Nucleus accumbens (tissue), 56 donors: ENCODE measurements at places on chromosomes 1 and 21.

- DNase-seq = no peak
Observed at GRCh38 chr21:31395791-31396190, 51.7 kb upstream of the TIAM1 start.

GRCh38 chr1:101081496-101082488 is 56.2 kb upstream of the DPH5 start:
- no peak for DNase-seq

DNA sequence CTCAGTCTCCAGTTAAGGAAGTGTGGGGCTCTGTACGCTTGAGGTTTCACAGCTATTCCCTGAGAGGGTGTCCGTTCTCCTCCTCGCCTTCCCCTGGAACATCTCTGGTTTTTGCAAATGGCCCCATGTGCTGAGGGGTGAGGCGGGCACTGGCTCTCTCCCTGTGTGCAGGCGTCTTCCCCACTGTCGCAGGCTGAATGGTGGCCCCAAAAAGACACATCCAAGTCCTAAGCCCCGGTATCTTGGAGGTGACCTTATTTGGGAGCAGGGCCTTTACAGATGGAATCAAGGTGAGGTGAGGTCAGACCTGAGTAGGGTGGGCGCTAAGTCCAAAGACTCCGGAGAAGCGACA is 98.0 kb upstream of the TMPRSS2 start:
- DNase-seq = no peak

GRCh38 chr1:71899881-71900280 is 382.5 kb downstream of the NEGR1 start:
- no peak for DNase-seq

DNA sequence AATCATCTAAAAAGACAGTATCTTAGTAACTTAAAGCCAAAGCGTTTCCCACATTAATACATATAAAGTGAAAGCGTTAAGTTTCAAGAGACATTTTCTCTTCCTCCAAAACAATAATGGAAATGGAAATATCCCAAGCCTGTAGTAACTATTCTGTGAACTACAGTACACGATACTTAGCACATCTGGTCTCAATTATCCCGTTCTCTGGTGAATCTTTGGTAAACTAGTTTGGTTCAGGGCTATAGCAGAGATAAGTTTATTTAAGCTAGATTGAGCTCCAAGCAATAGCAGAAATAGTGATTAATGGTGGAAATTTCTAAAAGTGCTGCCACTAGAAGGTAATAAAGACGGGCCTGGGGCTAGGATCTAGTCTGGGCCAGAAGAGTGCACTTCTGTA is 55.2 kb downstream of the PCNX2 start:
- no peak for DNase-seq

GRCh38 chr1:17494114-17494729 is 45.3 kb upstream of the ARHGEF10L start:
- peak; percentile 36 for DNase-seq

GRCh38 chr1:2927393-2928360 is 93.6 kb upstream of the ACTRT2 start:
- no peak for DNase-seq

GRCh38 chr1:88800382-88801051 is 90.8 kb downstream of the GTF2B start:
- no peak for DNase-seq

- no peak for DNase-seq
Observed at GRCh38 chr1:22824466-22824865, 113.8 kb downstream of the EPHB2 start.

DNA sequence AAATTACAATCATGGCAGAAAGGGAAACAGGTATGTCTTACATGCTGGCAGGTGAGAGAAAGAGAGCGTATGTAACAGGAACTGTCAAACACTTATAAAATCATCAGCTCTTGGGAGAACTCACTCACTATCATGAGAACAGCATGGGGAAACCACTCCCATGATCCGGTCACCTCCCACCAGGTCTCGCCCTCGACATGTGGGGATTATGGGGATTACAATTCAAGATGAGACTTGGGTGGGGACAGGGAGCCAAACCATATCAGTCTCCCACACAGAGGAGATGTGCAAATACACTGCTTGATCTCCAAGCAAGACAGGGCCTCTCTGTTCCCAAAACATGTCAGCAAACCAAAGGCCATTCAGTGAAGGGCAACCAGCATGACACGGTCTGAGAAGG is 27.4 kb downstream of the LMX1A start:
- no peak for DNase-seq

GRCh38 chr21:42991992-42992740 is 17.8 kb downstream of the PKNOX1 start:
- DNase-seq = no peak

DNA sequence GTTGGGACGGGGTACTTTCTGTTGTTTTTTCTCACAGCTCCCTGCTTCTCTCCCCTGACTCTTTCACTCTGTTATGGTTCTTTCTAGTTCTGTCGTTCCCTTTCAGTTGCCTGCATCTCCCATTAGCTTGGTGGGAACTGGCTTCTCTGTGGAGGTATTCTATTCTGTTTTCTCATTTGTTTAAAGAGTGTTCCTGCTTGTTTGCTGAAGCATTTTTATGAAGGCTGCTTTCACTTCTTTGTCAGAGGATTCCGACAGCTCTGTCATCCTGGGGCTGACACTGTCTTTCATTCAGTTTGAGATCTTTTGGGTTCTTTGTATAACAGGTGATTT is 96.0 kb upstream of the COL6A1 start:
- DNase-seq = no peak

- DNase-seq = no peak
Observed at GRCh38 chr1:234584926-234585325, 25.1 kb downstream of the IRF2BP2 start.

GRCh38 chr1:3611170-3612019 is at the start of gene MEGF6:
Gene MEGF6 (minus strand): TSS chr1:3611508. CDS start chr1:3611268, 240 bp downstream.
- no peak for DNase-seq

DNA sequence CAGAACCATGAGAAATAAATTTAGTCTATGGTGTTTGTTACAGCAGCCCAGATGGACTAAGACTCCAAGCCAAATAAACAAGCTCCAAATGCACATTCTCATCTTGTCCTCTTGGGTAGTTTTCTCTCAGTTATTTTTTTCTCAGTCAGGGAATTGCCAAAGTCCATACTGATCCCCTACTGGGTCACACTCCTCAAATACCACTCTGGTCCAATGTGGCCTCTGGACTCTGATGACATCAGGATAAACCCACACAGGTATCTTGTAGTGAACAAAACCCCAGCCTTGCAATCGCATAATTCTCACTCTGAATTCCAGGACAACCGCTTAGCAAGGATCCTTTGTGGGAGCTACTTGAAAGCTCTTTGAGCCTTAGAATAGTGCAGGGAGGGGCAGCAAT is 248.4 kb upstream of the JUN start:
- DNase-seq = no peak

DNA sequence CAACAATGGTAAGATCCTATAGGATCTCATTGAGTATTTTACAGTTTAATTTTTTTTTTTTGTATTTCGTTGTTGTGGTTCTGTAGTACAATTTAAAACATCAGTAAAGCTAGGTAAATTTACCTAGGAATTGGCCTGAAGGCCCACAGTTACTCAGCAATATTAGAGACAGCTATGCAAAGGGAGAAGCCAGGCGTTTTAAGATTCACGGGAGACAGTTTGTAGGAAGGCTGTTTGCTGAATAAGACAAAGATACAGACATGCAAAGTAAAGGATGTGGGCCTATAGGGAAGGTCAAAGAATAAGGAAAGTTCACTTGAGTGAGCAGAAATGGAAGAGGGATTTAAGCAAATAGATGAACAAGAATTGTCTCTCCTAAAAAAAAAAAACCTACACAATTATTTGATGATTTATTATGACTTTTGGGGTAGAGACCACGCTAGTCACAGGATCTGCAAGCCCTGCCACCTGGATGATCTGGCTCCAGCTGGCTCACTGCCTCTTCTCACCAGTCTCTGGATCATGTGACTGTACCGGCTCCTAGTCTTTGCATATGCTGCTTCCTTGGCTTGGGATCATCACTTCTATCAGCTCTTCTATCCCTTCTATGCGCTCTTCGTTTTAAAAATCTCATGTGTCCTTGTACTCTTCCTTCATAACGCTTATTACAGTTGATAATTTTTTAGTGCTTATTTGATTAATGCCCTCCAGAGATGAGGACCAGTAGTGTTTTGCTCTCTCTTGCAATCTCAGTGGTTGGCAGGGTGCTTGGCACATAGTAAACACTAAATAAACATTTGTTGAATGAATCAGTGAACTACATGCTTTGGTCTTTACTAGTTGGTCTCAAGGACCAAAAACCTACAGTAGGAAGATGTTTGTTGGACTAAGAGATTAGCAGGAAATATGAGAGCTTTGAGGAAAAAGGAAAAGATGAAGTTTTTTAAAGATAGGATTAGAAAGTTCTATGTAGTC is 14.1 kb downstream of the DYRK1A start:
- no peak for DNase-seq

DNA sequence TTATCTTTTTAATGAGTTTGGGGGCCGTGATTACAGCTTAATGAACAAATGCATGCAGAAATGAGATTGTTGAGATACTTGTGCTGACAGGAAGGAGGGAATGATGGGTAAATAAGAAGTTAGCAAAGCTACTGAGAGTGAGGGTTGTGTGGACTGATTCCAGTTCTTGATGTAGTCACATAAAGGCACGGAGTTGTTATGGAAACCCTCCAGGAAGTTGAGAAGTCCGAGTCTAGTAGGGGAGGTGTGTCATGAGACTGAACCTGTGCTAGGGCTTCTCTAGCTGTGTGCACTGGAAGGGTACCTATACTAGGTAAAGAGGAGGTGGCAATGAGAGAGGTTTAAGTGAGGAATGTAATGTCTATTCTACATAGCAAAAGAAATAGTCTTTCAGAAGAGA is 475.7 kb downstream of the USP25 start:
- no peak for DNase-seq

DNA sequence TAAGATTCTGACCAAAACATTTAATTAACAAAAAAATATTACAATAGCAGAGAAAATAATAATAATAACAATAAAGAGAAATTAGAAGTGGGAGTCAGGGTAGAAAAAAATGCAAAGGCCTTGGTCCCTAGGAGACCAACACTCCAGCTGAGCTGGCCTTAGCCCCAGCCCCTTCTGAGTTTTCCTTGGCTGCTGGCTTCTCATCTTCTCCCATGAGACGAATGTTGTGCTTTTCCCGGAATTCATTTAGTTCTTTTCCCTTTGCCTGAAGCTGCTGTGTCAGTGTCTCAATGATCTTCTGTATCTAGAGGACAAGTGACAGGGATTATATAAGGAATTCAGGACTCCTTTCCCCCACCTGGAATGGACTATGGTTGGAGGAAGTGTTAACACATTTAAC is 2.4 kb downstream of the KLHDC9 start:
- DNase-seq = no peak

DNA sequence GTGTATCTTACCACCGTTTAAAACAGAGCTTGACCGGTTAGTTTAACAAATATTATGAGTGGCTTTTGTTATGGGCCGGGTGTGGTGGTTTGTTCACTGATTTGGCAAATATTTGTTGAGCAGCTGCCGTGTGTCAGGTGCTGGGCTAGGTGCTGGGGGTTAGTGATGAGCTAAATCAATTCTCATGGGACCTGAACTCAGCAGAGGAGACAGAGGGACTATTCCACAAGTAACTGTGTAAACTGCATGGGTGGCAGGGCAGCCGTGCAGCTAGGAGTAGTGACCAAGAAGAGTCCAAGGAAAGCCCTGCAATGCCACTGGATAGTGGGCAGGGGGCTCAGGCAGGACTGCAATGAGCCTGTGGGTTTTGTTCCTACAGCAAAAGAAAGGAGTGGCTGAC is 11.2 kb upstream of the C2CD2 start:
- no peak for DNase-seq

GRCh38 chr1:27643600-27644368 is 8.8 kb upstream of the FGR start:
- no peak for DNase-seq

DNA sequence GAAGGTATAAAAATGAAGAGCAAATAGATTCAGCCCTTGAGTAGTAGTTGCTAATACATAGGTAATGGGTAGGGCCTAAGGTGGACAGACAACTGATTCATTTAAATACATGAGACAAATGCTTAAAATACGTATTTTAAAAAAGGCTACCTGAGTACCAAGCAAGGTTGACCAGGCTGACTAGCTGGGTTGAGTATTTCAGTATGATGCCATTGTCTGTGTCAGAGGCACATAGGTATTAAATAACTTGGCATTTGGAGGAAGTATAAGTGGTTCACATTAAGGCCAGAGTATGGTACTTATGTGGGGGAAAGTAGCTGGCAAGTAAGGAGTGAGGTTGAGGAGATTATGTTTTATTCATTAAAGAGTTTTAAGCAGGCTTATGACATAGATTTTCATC is 19.4 kb downstream of the NEK7 start:
- DNase-seq = no peak

DNA sequence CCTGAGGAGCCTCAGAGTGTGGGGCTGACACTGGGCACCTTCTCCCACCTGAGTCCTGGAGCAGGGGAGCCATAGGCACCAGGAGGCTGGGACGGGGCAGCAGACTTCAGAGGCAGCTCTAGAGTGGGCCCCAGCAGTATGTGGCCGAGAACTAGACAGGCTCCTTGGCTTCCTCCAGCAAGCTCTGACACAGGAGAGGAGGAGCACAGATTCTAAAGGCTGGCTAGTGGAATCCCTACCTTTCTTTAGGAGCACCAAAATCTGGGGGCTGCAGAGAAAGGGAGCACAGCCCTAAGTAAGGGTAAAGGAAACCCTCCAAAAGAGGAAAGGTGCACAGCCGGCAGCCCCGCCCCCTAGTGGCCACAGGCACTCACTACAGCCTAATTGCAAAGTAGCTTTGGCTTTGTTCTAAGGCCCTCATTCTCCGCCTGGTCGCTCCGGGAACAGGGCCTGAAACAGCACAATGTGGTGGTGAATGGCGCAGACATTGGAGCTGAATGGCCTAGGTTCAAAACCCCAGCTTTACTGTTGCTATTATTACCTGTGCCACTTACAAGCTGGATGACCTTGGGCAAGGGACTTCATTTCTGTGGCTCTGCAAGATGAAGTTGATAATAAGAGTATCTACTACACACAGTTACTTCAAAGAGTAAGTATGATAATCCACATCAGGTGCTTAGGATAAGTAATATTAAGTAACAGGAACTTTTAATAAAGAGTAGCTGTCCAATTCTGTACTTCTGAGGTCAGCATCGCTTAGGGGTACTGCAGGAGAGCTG is 8.8 kb upstream of the GUCA2A start:
- peak; percentile 51 for DNase-seq

DNA sequence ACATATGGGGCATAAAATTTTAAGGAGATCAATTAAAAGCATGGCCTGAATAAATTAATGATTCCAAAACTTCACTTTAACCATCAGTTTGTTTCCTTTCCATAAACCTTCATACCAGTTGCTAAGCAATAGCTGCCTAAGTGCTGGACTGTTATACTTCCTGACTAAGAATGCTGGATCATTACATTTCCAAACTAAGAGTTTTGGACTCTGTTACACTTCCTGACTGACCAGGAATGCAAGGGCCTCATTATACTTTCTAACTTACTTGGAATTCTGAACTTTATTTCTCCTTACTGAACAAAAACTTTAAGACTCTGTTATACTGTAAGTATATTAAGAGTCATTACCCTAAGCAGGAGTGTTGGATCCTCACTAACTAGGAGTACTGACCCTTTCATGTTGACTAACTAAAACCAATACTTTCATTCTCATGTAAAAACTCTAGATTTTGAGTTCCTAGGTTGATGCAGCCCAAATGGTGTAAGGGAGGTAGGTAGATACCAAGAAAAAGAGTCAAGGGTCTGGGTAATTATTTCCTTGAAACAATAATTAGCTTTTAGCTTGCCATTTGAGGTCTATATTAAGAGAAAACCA is 118.2 kb downstream of the FAF1 start:
- no peak for DNase-seq

- no peak for DNase-seq
Observed at GRCh38 chr1:178986204-178986603, 39.5 kb upstream of the FAM20B start.
